ENCODE measurements at places on chromosomes 1 and 21. TPM values are rescaled to one million over a fixed set of nuclear protein-coding genes. Genes with fewer than 3 reads are reported as not detected.

GRCh38 chr1:32063261-32063681, 9.5 kb upstream of the TMEM39B start:
- peak; percentile 45 for DNase-seq

DNA sequence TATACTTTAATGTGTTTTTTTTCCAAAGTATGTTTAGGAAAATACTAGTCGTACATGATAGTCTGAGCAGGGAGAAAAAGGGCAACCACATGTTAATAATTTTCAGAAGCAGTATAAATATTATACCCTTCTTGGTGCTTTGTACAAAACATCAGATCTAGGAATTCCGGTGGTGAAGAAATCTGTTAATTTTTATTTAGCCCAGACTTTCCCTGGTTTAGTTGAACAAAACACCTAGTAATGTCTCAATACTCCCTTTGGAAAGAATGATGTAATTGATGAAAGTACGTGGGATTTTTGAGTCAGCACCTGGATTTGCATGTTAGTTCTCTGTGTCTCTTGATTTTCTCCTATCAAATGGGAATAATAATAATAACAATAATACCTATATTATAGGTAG, 38.4 kb upstream of the KCNK2 start:
- DNase-seq: no peak

The S1PR1 gene
- 162 TPM for total RNA-seq

- DNase-seq: no peak
Measured at GRCh38 chr1:59516881-59517280, 220.0 kb downstream of the FGGY start.

The MROH7 gene
- total RNA-seq: not detected

The LRRC39 gene
- 0.20 TPM for total RNA-seq
